Heart right ventricle (tissue), 16 donors: ENCODE measurements at places on chromosomes 1 and 21. TPM values are rescaled to one million over a fixed set of nuclear protein-coding genes. Genes with fewer than 3 reads are reported as not detected.

- DNase-seq, result no peak
Observed at GRCh38 chr1:147292631-147293251, 50.3 kb downstream of the CHD1L start.

HHIPL2 gene
- total RNA-seq, result not detected

DNA sequence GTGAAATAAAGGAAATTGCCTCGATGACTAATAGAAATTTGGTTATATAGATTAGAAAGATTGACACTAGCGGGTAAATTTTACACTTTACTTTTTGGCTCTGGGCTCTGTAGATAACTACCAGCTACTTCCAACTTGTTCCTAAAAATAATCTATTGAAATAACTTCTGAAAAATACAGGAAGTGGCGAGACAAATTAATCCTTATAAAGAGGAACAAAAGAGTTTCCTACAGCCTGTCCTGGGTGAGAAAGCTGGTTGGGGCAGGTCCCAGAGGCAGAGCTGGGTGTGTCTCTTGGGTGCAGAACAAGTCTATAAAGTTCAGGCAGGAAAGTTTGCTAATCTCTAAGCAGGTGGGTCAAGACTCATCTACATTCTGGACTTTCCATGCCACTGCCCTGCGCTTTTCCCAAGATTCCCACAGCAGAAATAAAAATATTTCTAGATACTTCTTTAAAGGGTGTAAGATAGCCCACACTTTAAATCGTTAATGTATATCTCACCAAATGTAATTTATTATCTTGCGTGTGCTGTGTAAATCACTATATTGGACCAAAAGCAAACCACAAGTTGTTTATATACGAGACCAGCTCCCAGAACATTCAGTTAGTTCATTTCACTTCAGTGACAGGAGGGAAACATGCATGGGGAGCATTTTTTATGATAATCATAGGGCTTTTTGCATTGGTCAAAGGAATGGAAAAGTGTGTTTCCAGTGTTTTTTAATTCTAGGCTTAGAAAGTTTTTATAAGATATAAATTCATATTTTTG is 70.1 kb upstream of the NRIP1 start:
- no peak for DNase-seq

L1TD1 gene
- total RNA-seq, result 0.12 TPM

GRCh38 chr1:13554798-13555197 is 28.8 kb upstream of the PDPN start:
- DNase-seq, result no peak

GRCh38 chr1:17544776-17545350 is 5.4 kb downstream of the ARHGEF10L start:
- no peak for DNase-seq

DNA sequence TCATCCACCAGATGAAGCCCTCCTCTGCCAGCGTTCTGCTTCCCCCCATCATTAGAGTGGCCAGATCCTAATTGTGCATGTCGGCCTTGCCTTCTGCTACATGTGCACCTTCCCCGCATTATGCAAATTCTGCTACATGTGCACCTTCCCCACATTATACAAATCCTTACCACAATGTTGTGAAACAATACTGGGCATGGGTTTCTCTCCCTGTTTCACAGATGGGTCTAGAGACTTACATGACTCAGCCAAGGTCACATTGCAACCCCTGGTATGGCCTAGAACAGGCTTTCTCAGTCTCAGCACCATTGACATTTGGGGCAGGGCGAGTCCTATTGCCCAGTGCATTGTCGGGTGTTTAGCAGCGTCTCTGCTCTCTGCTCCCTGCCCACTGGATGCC is 1.0 kb upstream of the CELA2A start:
- no peak for DNase-seq

- no peak for DNase-seq
Observed at GRCh38 chr1:89743788-89744187, 77.0 kb upstream of the LRRC8D start.

- no peak for DNase-seq
Observed at GRCh38 chr1:76668046-76668445, 199.2 kb upstream of the ST6GALNAC5 start.
